ENCODE measurements at places on chromosomes 2 and 18.

GRCh38 chr18:41599466-41599865, 355.6 kb upstream of the PIK3C3 start:
- DNase-seq: no peak

DNA sequence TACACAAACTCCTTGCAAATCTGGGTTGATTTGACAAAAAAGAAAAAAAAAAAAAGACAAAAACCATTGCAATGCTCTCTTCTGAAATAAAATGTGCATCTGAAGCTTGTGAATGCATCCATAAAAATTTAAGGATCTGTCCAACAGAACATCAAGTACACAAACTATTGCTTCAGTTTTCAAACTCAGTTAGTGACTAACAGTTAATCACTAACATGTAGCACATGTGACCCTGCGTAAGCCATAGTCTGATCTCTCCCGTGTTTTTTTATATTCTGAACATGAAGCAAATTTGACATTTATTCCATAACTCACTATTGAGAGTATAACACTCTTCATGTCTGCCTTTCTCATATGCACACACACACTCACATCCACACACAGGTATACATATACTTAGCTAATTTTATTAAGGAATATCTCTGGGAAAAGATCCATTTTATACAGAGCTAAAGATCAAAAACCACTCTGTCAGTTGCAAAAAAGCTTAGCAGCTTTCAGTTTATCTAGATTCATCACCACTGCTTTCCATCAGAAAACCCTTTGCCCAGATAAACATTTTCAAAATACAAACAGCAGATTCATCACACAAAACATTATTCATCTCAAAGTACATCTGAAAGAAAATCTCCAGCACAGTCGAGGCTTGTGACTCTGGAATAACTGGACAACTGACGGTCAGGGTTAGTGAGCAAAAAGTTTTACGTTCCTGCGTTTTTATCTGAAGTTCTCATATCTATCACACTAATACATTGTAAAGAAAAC, 1000.4 kb upstream of the ACVR2A start:
- DNase-seq: no peak

- no peak for DNase-seq
Observed at GRCh38 chr2:102110171-102110570, 32.4 kb upstream of the IL1R1 start.

- no peak for DNase-seq
Observed at GRCh38 chr2:209845666-209846065, 74.0 kb downstream of the UNC80 start.

GRCh38 chr18:43965691-43966090, 688.4 kb upstream of the SYT4 start:
- DNase-seq: no peak

GRCh38 chr2:57892920-57893319, 153.7 kb upstream of the VRK2 start:
- DNase-seq: no peak

- no peak for DNase-seq
Observed at GRCh38 chr2:209578394-209579001, 154.7 kb downstream of the MAP2 start.

DNA sequence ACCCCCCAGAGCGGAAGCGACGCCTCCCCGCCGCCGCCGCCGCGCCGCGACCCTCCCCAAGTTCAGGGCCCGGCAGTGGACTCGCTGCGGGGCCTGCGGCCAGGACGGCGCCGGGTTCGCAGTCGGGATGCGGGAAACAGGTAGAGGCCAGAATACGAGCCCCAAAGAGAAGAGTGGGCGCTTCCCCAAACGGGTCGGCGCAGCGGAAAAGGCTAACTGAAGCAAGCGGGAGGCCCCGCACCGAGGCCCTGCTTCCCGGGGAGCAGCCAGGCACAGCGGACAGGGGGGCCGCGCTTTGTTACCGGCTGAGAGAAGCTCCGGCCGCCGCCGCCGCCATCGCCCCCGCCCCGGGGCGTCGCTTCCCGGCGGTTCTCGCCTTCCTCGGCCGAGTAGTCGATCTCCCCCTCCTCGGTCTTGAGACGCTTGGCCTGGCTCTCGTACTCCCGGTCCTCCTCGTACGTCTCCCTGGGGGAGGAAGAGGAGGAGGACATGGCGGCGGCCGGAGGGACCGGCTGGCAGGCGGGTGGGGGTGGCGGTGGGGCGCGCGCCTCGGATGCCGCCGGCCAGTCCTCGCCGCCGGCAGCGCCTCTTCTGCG, 494 bp downstream of the HNRNPLL start:
- peak; percentile 68 for DNase-seq

DNA sequence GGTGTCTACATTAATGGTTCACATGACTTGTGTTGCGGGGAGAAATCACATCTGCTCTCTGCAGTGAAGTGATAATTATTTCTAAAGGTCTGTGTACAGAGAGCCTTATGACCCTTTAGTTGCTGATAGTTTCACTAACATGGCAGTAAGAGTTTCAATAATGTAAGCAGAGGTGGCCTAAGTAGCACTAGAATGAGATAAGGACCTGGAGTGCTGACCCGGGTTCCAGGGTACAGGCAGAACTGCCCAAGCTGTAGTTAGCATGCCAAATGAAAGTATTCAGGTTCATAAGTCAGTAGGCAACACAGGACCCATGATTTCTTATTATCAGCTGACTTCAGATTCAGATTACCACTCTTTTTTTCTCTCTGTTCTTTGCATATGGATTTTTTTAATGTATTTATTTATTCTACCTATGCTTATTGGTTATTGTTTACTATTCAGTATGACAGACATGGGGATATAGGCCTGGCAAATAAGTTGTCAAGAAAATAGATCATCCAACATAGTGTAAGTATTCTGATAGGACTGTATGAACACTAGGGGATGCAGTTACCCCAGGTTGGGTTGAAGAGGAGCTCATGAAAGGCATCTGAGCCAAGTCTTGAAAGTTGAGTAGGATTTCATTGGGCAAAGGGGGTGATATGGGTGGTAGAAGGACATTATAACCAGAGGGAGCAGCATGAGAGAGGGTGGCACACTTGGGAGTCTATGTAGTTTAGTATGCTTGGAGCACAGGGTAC, 105.2 kb downstream of the CCDC85A start:
- DNase-seq: no peak

DNA sequence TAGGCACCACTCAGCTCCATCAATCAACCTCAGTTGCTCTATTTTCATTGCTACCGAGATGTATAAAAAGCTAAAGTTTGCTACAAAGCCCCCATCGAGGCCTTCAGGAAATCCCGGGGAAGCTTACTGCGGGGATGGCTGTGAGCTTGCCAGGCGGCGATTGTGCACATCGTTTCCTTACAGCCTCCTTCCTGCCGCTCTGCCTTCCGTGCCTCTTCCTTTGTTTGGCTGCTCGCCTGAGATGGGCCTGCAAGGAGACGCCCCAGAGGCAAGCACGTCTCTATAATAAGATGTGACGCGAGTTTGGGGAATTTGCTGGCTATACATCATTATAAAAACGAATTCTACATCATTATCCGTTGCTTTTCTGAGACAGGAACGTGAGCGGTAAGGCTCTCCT, 41.6 kb downstream of the DHRS9 start:
- no peak for DNase-seq

DNA sequence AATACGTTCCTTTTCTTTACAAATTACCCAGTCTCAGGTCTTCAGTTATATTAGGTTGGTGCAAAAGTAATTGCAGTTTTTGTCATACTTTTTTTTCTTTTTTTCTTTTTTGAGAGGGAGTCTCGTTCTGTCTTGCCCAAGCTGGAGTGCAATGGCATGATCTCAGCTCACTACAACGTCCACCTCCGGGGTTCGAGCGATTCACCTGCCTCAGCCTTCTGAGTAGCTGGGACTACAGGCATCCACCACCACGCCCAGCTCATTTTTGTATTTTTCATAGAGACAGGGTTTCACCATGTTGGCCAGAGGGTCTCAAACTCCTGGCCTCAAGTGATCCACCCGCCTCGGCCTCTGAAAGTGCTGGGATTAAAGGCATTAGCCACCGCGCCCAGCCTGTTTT, 43.8 kb upstream of the ASAP2 start:
- DNase-seq: no peak

GRCh38 chr18:78102135-78102534, 852.5 kb downstream of the GALR1 start:
- DNase-seq: no peak

DNA sequence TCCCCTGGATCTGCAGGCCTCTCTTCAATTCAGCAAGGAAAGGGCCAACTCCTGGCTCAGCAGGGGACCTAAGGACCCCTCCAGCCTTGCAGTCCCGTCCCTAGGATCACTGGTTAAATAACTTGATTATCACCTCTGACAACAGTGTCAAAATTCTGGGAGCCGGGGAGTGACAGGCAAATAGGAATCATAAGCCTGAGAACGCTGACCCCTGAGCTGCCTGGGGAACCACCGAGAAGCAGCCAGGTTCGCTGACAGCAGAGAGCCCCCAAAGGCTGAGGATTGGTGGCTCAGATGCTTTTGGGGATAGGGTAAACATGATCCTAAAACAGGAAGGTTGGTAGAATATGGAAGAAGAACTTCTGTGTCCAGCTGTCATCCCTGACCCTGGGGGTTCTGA, 17.5 kb upstream of the TNS1 start:
- no peak for DNase-seq

DNA sequence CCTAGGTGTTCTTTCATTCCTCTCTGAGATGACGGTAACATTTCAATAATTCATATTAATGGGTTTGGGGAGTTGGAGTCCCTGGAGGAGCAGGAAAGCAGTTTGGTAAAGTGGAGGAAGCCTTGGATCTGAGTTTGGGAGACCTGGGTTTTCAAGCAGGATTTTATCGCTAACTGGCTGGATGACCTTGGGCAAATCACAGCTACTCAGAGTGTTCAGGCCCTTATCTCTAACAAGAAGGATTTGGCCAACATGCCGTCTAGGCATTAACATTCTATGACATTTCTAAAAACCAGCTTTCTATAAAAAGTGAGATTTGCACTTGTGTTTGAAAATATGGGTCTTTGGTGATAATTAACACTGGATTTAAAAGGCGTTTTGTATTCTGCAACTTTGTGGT, 59.7 kb upstream of the MEX3C start:
- no peak for DNase-seq

- DNase-seq: no peak
Observed at GRCh38 chr2:177728399-177728765, 335.8 kb downstream of the AGPS start.

GRCh38 chr2:7962161-7962560, 719.7 kb upstream of the ID2 start:
- DNase-seq: no peak

DNA sequence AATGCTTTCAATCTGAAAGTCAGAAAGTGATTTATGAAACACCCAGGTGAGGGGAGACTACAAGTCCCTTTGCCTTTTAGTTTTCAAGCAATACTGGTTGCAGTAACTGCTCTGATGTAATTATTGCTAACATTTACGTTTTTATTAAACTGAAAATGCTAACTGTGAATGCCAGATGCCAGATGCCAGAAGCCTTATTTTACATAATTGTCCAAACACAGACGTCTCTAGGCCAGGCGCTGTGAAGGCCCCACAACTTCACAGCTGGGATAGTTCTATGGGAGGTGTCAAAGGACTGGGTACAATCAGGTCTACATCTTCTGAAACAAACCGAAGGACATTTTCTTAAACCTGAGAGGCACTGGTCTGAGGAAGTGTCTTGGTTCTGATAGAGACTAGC, 27.5 kb upstream of the MSGN1 start:
- DNase-seq: no peak

DNA sequence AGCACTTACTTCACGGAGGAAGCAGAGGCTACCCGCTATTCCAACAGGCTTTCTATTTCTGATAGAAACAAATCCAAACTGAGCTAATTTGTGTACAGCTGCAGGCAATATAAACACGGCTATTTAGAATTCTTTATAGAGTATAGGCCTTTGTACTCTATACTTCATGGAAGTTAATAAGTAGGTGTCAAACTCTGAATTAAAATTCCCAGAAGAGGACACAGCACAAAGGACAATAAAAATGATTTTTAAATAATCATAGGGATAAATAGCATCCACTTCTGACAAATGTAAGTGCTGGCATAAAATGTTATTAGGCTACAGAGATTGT, 261.5 kb downstream of the AFF3 start:
- no peak for DNase-seq

- no peak for DNase-seq
Observed at GRCh38 chr2:238082827-238083226, 17.3 kb upstream of the ESPNL start.

GRCh38 chr2:45345331-45346234, 265.5 kb downstream of the SRBD1 start:
- DNase-seq: no peak

Data from hypothalamus (tissue), 51 donors.